Right kidney (tissue), 9 donors: ENCODE measurements at places on chromosomes 16 and 17.
A peak's percentile ranks its signal among the peaks of the same experiment; 100 is the strongest.

DNA sequence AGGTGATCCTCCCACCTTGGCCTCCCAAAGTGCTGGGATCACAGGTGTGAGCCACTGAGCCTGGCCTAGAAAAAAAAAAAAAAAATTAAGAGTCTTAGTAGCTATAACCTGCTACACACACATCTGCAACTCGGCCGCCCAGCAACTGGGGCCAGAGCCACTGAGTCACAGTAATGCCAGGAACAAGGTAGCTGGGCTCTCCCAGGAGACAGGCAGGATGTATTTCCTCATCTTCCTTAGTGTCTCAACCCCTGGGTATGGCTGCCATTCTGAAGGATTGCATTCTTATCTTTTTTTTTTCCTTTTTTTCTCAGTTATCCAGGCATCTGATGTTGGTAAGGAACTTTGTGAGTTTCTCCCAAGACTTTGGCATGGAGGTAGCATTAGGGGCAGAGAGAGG is 7.1 kb upstream of the PSMD3 start:
- no peak for DNase-seq

DNA sequence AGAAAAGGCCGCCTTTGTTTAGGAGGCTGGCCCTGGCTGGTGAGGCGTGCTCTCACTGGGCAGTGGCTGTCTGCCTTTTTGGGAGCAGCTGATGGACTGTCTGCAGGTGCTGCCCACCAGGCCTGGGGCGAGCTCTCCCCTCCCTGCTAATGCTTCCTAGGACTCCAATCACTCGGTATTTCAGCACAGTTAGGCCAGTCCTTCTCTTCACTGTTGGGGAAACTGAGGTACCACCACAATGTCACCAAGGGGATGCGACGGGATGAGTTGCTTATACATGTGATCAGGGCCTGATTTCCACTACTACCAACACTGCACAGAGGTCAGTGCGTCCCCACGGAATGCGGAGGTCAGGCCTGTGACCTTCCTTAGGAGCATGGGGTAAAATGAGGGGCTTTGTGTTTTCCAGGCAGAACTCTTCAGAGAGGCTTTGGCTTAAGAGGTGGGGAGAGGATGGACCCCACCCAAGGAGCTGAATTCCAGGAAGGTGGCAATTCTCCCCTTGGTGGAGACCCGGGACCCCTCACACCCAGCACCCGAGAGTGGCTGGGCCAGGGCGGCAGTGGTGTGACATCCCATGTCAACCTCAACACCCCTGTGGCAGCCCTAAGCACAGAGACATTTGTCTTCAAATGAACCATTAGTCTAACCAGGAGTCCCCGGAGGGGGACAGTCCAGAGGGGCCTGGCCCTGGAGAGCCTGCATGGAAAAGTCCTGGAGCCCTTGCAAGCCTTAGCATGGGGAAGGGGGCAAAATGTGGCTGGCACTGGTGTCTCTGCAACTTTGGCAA is 86.4 kb downstream of the N4BP1 start:
- no peak for DNase-seq

GRCh38 chr16:57748596-57748995 is 13.0 kb downstream of the KATNB1 start:
- no peak for DNase-seq

DNA sequence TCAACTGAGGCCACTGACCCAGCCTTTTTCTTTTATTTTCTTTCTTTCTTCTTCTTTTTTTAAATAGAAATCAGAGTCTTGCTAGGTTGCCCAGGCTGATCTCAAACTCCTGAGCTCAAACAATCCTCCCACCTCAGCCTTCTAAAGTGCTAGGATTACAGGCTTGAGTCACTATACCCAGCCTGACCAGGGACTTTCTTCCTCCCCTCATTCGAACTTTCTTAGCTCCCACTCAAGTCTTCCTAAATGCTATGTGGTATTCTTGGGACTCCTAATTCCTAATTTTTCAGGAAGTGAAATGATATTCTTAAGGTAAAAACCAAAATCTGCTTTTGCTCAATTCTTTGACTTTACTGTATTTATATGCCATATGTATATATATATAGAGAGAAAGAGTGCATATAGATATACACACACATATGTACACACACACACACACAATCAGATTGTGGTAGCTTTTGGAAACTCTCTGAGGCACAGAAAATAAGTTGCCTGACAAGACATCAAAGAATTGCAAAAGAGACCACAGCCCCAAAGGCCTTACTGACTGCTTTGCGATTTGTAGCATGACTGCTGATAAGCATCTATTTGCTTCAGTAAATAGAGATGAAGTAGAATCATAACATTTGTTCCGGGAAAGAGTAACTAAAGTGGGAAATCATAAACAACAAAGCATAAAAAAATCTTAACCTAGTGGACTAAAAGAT is 9.5 kb upstream of the AMZ2 start:
- DNase-seq, result no peak

DNA sequence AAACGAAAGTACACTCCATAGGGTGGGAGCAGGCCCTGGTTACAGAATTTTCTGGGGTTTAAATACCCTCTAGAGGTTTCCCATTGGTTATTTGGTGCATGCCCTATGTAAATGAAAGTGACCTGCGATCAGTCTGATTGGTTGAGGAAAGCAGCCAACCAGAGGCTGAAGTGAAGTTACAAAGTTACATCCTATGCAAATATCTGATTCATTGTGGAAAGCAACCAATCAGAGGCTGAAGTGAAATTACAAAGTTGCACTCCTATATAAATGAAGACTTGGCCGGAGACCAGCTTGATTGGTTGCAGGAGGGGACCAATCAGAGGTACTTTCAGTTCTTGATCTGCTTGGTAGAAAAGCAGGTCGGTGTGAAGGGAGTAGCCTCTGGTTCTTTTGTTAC is 24.4 kb downstream of the NAA60 start:
- DNase-seq, result no peak

- peak; percentile 77 for DNase-seq
Measured at GRCh38 chr16:88634141-88634993, 4.0 kb upstream of the IL17C start.
